ENCODE measurements at places on chromosomes 3 and 15.

DNA sequence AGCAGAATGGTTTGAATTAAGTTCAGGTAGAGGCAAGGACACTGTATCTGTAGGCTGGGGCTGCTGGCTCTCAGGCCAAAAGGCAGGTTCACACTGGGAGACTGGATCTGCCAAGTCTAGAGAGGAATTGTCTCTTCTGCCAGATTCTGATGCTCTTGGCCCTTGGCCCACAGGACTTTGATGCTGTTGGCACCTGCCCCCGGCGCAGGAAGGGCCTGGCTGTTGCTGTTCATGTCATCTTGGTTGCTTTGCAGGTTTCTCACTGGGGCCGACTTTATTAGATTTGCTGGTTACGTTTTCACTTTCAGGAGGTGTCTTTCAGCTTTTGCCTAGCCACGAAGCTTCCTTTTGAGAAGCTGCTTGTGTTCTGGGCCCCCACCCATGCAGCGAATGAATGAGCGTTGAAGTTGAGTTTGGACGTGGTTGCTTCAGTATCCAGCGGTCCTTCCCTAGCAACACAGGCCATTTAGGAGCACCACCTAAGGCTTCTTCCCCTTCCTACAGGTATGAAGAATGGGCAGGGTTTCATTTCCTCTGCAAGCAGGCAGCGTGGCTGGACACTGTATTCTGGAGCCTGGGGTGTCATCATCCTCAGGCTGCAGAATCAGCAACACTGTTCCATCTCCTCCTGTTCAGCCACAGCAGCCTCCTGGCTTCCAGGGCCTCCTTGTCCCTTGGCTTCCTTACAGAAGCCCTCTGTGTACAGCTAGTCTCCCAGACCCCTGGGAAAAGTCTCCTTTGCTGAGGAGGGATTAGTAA is 65.6 kb upstream of the PRR23C start:
- no peak for DNase-seq

- no peak for DNase-seq
These were observed 12.4 kb downstream of the ACAA1 start for GRCh38 chr3:38124324-38125122.

GRCh38 chr15:54289590-54290136 is 311.4 kb downstream of the UNC13C start:
- no peak for DNase-seq

- DNase-seq, result no peak
These were observed 7.1 kb downstream of the CCR4 start for GRCh38 chr3:32958509-32958908.

DNA sequence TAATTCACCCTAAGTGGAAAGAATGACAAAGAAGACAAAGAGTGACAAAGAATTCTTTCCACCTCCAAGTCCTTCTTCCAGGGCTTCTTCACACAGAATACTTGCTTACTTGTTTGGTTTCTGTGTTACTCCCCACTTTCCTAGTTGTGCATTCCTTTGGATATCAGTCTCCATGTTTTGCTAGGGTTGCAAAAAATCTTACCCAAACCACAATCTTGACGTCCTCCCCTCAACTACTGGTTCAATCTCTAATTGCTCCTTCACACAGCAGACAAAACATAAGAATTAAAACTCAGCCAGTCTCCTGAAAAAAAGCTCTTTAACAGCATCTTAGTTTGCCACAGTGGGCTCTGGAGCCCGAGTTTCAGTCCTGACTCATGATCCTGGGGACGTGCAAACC is 297.6 kb upstream of the CHRNA7 start:
- DNase-seq, result no peak

DNA sequence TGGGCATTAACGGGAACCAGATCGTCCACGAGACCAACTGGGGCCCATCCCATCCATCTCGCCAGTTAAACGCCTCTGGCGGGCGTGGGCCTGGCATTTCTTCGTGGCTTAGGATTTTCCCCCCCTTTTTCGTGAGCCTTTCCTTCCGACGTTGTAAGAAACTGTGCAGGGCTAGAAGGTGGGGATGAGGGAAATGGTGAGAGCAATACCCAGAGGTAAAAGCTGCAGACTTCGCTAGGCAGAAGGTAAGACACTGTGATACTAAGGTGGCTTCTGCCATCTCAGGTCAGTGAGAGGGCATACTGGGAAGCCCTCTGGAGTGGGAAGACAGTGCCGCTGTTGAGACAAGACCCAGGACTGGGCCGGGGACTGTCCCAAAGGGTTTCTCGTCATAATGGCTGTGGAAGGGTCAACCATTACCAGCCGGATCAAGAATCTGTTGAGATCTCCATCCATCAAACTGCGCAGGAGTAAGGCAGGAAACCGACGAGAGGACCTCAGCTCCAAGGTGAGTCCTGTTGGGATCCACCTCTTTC is 666 bp downstream of the MAPKBP1 start:
- DNase-seq, result no peak

DNA sequence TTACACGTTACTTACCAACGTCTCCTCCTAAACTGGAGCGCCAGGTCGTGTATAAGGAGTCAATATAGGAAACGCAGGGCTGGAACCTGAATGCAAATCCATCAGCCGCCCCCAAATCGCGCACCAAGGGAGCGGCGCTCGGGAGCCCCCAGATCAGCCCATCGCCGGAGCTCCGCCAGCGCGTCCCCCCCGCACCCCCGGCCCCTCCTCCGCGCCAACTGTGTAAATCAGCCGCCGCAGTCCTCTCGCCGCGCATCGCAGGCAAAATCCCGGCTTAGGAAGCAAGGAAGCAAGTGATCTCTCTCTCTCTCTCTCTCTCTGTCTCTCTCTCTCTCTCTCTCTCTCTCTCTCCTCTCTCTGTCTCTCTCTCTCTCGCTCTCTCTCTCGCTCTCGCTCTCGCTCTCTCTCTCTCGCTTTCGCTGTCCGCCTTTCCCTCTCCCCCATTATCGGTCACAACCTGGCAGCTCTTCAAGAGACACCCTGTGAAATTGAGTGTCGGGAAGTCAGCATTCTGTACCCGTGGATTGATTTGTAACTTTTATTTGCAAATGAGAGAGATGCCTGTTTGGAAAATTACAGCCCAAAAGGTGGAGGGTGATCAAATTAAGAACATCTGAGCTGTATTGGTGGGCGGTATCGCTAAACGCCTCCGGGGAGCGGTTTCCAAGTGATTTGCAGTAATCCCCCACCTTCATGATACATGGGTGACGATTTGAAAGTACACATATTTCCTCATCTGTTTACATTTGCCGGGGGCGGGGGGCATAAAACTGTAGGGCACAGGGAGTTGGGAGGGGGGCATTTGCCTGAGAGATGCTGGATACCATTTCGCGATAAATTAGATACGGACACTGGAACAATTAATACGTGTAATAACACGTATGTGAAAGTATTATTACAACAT is 645 bp upstream of the SLITRK3 start:
- no peak for DNase-seq

DNA sequence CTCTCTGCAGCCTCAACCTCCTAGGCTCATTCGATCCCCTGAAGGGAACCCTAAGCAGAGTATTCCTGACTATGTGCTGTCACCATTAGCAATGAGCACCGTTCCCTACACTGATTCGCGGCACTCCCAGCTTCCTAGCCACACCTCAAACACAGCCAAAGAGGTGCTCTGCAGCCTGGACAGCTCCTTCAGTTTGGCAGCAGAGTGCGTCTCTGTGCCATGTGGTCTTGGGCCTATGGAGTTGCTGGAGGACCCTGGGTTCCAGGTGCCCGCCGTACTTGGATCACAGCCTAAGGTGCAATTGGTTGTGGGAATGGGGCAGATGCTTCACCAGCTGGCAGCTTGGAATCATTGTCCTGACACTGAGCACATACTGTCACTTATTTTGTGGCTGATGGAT is 17.3 kb upstream of the IL12A start:
- no peak for DNase-seq

GRCh38 chr15:46278486-46279090 is 643.8 kb downstream of the SQOR start:
- DNase-seq, result no peak

- no peak for DNase-seq
These were observed 3.3 kb downstream of the C15orf61 start for GRCh38 chr15:67524235-67524634.

DNA sequence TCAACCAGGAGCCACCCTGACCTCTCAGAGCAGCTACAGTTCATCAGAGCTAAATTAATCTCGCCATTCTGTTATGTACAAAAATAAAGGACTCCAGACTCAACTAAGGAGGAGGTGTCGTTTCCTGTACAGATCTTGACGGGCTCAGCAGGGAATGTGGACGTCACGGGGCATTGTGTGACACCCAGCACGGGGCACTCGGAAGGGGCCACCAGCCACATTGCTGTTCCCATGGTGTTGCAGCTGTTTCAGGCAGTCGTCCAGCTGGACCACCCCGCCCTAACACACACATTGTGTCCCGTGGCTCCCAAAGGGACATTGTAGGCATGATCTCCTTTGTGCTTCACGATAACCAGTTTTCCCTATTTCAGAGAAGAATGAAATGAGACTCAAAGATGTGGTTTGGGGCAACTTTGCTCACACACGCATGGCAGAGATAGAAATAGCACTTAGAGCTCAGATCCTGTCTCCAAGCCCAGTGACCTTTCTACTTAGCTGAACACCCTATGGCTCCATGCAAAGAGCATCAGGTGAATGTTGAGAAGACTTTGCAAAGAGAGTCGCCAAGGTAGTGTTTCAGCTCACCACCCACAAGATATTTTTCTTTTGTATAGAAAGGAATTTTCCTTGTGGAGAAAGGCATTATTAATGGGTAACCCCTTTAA is 5.5 kb downstream of the SSUH2 start:
- no peak for DNase-seq

GRCh38 chr15:63945007-63945788 is 101.1 kb downstream of the DAPK2 start:
- DNase-seq, result peak; percentile 39

- DNase-seq, result no peak
These were observed 70.1 kb upstream of the SGO1 start for GRCh38 chr3:20256144-20256543.

DNA sequence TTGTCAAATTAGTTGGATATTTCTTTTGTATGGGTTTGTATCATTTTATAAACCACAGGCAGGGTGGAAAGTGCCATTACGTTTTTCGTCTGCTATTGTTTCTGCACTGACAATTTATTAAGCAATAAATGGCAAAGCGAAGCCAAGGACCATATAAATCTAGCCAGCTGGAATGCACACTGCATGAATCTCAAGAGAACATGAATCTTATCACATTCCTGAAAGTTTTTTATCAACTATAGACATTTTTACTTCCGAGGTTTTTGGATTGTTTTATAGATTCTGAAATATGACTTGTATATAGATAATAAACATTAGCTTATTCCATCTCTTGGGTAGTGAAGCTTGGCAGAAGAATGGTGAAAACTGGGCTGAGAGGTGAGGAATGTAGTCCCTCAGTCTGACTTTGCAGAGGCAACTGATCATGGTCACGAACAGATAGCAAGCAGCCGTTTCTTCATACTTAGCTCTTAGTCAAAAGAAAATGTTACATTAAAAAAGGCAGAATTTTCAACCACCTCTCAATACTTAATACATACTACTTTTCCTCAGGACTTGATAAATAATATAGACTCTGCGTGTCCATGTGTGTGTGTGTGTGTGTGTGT is 102.7 kb downstream of the OSBPL10 start:
- no peak for DNase-seq
